Astrocyte (in vitro differentiated cells and primary cell): ENCODE measurements at places on chromosomes 5 and 9. TPM values are rescaled to one million over a fixed set of nuclear protein-coding genes. Genes with fewer than 3 reads are reported as not detected.

DNA sequence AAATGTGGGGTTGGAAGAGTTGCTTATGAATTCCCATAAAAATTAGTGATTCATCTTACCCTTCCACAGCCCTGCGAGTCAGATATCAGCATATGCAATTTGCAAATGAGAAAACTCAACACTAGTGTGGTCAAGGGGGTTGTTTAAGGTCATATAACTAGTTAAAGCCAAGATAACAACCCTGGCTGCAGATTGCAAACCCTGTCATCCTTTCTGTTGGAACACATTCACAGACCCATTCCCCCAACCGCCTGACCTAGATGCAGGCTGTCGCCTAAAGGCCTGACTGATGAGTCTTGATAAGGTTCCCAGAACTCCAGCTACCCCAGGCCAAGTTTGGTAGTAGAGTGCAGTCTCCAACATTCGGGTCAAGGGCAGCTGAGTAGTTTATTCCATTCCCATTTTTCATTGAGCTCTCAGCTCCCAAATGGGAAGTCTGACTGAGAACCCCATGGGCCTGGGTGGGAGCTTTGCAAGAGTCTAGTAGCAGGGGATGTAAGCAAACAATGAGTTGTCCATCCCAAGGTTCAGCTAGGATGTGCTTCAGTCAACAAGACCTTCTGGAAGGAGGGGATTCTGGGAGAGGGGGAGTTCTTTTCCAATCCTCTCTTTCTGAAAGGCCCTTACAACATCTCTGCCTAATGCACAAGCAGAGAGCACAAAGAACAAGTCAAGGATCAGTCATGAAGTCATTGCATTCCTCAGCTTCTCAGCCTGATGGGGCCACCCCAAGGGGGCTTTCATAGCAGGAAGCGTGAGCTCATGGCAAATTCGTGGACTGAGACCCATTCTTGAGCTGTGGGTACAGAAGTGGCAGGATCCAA is 40.3 kb downstream of the ADAM19 start:
- DNase-seq = peak; percentile 94

GRCh38 chr5:55603922-55604321 is 69.2 kb upstream of the PLPP1 start:
- DNase-seq = peak; percentile 66

GRCh38 chr9:94175669-94176068 is 83.4 kb upstream of the ZNF169 start:
- DNase-seq = peak; percentile 34

DNA sequence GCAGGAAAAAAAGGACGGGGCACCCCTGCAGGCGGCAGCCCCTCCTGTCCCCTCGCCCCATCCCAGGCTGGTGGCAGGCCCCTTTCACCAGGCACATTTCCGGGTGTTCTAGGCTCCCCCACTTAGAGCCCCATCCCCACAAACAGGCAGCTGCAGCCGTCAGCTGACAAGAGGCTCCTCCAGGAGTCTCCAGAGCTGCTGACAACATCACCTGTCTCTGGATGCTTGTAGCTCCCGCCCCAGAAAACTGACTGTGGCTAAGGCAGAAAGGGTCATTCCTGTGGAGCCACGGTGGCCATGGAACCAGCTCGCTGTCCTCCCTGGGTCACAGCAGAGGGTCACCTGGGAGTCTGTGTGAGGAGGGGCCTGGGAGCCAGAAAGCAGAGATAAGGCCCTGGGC is 50.9 kb downstream of the HMCN2 start:
- no peak for DNase-seq

DNA sequence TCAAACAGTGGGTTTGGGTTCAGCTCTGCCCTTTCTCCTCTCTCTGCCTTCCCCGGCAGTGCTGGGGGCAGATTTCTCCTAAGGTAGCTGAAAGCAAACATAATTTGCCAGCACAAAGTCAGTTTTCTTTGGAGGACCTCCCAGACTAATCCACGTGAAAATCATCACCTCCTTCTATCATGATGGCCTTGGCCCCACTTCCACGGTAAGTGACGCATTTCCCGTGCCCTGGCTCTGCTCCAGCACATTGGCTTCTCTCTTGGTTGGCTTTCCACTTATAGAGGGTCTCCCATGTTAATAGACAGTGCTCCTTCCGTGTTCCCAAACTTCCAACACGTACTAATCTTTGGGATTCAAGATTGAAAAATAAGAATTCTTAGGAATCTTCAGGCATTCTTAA is 74.1 kb upstream of the TRIO start:
- DNase-seq = no peak

DNA sequence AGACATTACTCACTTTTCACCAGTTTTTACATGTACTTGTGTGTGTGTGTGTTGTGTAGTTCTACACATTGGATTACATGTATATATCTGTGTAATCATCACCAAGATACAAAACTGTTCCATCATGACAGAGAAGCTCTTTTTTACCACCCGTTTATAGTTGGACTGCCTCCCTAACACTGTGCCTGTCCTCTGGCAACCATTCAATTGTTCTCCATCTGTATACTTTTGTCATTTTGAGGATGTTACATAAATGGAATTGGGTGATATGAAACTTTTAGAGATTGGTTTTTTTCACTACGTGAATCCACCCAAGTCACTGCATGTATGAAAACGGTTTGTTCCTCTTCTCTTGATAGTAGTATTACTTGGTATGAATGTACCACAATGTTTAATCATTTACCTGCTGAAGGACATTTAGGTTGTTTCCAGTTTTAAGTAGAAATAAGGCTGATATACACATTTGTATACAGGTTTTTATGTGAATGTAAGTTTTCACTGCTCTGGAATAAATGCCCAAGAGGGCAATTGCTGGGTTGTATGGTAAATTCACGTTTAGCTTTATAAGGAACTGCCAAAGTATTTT is 126.2 kb downstream of the MAPKAP1 start:
- no peak for DNase-seq

DNA sequence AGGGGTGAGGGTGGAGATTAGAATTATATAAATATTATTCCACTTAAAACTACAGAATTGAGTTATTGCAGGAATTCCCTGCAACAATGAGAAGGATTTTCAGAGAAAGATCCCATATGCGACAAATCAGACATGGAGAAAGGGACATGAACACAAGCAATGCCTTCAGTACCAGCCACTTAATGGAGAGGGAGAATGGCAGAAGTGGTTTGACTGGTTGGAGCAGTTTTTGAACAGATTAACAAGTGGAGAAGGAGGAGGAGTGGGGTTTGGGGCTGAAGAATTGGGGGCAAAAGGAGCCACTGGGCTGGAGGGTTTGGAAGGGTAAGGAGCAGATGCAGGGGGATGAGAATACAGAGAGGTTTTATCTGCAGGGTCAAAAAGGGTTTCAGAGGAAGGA is 620.9 kb upstream of the PTPRD start:
- DNase-seq = no peak

CFAP90 gene
- 0.64 and 0.84 TPM in 2 replicates for total RNA-seq

DNA sequence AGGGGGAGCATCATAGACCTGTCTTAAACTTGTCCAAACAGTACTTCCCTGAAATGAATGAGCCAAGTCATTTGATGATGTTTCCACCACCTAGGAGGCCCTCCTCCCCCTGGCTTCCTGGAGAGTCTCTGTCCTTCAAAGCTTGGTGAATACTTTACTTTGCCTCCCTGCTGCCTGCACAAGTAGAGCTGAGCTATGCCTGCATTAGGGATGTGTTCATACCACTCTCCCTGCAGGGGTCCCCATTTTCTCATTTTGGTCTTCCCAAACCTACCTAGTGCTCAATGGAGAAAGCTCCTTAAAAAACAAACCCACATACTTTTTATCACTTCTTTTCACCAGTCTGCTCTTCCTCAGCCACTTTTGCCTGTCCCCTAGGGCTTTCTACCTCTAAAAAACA is 7.7 kb downstream of the CCNI2 start:
- DNase-seq = no peak

DNA sequence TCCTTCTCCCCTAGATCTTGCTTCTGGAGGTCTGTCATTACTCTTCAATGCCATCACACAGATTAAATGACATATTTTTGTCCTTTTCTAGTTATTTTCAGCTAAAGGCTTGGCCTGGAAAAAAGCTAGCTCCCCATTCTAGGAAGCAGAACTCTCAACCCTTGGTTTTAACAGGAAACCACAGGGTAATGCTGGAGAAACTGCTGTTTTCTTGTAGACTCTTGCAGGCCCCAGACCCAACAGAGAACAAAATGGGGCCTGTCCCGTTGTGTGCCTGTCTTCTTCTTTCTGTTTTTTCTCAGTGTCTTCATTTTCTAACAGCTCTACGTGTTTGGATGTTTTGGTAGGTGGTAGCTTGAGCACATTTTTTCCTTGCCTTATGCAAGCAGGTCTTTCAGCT is 21.5 kb downstream of the DCANP1 start:
- no peak for DNase-seq

GRCh38 chr5:56831773-56832172 is 16.4 kb downstream of the MAP3K1 start:
- DNase-seq = no peak

LHX3 gene
- not detected in 2 replicates for total RNA-seq

GRCh38 chr5:135398160-135398854 is 724 bp downstream of the MACROH2A1 start:
- no peak for DNase-seq

DNA sequence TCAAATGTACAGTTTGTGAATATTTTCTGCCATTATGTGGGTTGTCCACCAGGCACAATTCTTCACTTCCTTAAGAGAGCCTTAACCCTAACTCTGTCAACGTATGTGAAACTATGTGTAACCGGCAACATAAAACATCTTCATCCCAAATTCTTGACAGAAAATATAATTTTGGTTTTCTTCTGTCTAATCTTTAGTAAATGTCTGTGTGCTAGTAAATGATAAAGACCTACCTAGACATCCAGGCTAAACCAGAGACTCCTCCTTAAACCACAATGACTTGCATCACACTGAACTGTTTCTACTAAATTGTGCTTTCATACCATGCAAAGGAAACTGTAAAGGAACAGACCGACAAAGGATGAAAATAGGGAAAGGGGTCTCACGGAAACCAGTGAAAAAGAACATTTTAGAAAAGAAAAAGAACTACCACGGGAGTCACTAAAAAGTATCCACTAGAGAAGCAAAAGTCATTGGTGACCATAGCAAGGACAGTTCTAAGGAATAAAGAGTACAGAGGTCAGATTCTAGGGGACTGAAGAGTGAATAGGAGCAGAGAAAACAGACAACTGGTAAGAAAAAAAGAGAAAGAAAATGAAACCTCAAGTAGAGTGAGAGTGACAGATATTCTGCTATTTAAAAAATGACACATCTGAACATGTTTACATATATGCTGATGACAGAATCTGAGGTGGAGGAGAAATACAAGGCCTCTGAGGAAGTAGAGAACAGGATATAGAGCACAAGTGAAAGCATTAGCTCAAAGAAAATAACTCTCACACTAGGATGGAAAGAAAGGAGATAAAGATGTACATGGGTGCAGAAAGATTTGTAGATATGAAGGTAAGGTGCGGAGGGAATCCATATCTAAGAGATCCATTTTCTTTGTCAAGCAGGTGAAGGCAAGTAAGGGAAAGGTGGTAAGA is 49.4 kb downstream of the FNIP1 start:
- peak; percentile 60 for DNase-seq

DNA sequence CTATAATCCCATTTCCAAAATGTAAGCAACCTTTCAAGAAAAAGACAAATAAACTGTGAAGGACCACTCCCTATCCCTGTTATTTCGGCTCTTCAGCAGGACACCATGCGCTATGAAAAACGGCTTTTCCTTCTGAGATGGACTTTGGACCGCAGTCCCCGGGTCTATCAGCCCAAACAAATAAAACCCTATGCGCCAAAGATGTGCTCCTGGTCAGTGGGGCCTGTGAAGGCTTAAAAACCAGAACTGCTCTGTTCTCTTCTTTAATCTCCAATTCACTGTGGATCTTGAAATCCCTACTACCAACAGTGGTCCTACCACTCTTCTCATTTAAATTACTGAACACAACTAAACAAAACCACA is 33.3 kb downstream of the RAPGEF1 start:
- DNase-seq = no peak

LCN9 gene
- 2.1 and 4.8 TPM in 2 replicates for total RNA-seq

TTC23L gene
- total RNA-seq = 0.16 and 1.2 TPM in 2 replicates

GRCh38 chr5:170365011-170365410 is 24.2 kb downstream of the KCNMB1 start:
- no peak for DNase-seq

DNA sequence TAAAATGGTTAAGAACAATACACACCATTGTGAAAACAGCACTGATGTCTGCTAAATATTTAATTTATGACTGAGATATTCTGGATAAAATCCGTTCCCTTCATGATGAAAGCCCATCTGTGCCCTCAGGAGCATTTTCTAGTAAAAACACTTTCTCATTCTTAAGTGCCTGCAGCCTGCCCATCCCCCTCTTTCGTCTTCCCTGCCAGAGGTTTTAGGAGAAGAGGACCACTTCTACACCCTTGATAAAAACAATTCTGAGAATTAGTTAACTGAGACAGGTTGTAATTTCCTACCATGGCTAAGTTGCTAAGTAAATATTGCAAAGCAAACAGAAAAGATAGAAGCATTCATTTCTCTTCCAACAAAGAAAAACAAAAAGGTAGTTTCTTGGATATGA is 272.6 kb downstream of the ATPSCKMT start:
- DNase-seq = no peak

DNA sequence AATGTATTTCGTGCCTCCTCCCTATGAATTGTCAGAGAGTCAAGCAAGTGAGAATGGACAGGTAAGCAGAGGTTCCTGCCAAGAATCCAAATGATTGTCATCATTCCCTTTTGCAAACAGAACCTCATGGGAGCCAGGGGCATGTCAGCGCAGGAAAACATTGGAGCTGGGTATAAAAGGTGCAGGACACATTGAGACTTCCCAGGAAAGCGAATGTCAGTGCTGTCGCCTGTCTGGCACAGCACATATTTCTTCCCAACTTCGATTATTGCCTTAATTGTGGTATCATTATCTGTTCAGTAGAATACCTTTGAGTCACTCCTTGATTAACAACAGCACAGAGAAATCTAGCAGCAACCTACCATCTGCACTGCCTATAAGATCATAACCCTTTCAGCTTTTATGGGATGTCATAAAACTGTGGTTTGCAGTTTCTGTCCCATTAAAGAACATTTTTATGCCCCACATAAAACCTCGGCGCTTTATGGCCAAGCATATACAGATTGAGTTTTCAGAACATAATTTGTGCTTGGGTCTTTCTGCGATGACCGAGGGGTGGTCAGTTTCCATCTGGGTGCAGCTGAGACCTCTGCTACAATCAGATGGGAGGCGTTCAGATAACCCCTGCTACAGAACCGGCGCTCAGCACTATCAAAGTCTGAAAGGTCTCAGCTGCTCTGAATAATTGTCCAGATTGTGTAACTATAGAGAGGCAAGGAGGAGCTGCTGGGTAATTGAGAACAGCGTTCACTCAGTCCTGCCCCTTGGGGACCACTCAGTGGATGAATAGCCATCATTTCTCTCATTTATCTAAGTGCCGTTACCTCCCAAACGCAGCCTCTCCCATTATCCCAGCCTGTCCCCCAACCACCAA is 30.9 kb upstream of the WWC1 start:
- DNase-seq = no peak
